ACHN (cell line): ENCODE measurements at places on chromosomes 3 and 15.

DNA sequence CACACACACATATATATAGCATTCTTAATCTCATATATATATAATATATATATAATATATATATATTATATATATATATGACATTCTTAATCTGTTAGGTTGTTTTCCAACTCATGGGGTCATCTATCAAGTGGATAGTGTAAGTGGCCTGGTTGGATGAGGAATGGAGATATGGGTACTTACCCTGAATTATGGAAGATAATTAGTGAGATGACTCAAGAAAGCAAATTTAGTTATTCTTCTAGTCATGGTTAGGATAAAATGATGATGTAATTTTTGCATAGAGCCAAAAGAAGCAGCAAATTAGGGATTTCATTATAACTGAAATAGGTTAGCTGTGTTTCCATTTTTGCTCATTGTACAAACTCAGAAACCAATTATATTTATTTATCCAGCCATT lies 448.2 kb downstream of the LPP start:
- DNase-seq = no peak

DNA sequence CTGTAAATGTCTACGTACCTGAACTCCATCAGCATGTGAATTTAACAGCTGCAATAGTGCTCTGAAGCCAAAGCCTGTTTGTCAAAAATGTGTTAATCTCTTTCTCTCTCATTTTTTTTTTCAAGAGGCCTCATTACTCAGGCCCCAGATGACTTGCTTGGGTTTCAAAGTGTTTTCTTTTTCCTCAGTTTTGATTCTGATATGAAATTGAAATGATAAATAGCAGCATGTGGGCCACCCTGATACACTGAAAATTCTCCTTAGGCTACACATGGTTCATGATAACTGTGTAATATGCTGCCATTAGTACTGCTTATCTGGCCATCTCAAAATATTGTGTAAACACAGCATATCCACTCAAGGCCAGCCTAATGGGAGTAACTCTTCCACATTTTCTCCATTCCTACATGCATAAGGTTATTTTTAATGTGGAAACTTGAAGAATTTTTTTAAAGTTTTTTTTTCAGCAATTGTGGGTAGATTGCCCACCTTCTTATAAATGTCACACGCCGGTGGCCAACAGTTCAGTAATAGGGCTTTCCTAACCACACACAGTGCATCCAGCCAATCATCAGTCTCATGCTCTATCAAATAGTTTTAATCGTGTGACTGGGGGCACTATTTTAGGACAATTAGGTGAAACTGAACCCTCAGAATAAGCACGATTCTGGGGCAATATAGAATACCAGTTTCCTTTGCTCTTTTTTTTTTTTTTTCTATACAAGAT lies 13.1 kb upstream of the DENND4A start:
- DNase-seq = no peak

- DNase-seq = no peak
Measured at GRCh38 chr3:177824841-177825240, 627.6 kb upstream of the TBL1XR1 start.

DNA sequence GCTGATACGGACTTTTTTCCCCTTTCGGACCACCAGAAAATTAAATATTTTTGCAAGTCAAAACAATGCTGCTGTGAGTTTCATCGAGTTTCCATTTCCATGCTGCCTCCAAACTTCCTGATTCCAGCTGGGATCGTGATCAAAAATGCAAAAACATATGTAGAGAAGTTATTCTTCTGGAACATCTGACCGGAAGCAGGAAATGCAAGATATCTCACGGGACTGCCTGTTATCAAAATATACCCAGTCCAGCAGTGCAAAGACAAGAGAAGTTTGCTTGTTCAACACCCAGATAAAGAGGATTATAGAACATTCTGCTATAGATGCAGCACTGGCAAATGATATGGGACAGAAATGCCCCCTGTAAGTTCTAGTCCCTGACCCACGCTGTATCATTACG lies 726.7 kb upstream of the NR2F2 start:
- no peak for DNase-seq

GRCh38 chr3:156630773-156631093 lies 43.7 kb upstream of the TIPARP start:
- DNase-seq = no peak

- no peak for DNase-seq
Measured at GRCh38 chr15:34054081-34054707, 15.2 kb upstream of the AVEN start.

DNA sequence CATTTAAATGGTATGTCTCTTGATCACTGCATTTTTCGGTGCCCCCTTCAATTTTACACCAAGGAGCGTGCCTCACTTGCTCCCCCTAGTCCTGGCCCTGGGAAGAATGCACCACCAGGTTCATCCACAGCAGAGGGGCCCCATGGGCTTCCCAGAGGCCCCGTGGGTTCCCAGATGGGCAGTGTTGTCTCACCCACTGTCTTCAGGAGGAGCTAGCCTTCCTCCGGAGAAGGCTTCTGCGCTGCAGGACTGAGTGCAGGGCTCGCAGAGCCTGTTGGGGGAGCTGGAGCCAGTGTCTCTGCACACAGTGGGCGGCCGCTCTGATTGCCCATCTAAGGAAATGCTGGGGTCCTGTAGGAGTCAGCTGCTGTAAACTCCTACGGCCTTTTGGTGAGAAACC lies 45.9 kb downstream of the POLR2M start:
- no peak for DNase-seq

DNA sequence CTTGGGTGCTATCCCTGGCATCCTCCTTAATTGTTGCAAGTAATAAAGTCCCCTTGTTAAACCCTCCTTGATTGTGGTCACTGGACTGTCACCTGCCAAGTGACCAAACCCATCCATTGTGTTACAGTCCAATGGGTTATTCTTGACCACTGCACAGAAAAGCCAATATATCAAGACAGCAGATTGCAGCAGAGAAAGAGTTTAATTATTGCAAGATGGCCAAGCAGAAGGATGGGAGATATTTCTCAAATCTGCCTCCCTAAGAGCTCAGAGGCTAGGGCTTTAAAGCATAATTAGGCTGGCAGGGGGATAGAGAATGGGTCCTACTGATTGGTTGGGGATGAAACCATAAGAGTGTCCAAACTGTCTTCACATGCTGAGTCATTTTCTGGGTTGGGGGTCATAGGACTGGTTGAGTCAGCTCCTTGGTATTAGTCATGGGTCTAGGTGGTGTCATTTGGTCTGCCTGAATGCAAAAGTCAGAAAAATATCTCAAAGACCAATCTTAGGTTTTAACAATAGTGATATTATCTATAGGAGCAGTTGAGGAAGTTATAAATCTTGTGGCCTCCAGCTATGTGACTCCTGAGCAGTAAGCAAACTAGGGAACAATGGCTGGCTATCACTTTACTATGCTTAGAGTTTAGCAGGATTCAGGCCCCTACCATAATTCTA lies 19.1 kb upstream of the XYLB start:
- no peak for DNase-seq

DNA sequence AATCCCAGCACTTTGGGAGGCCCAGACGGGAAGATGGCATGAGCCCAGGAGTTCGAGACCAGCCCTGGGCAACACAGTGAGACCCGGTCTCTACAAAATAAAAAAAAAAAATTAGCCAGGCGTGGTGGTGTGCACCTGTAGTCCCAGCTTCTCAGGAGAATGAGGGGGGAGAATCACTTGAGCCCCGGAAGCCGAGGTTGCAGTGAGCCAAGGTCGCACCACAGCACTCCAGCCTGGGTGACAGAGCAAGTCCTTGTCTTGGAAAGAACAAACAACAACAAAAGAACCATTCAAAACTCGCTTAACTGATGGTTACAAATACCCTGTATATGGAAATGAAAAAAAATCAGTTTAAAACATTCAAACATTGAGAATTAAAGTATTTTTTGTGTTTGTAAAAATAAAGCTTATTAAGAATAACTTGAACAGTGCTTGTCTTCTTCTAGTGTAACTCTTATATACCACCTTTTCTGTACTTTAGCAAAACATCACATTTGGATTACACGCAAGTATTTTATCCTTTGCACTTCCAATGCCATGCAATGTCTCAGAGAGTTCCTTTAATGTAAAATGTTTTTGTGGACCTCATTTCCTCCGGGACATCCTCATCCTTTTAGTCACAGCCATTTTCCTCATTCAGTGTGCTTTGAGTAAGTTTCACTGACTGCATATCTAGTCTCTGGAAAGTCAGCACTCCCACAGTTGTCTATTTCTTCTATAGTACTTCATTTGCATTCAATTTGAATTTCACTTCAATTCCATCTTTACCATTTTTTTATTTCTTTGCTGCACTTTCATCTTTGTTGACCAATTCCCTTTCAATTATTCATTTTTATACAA lies 113.0 kb upstream of the GOLGA8J start:
- DNase-seq = no peak

DNA sequence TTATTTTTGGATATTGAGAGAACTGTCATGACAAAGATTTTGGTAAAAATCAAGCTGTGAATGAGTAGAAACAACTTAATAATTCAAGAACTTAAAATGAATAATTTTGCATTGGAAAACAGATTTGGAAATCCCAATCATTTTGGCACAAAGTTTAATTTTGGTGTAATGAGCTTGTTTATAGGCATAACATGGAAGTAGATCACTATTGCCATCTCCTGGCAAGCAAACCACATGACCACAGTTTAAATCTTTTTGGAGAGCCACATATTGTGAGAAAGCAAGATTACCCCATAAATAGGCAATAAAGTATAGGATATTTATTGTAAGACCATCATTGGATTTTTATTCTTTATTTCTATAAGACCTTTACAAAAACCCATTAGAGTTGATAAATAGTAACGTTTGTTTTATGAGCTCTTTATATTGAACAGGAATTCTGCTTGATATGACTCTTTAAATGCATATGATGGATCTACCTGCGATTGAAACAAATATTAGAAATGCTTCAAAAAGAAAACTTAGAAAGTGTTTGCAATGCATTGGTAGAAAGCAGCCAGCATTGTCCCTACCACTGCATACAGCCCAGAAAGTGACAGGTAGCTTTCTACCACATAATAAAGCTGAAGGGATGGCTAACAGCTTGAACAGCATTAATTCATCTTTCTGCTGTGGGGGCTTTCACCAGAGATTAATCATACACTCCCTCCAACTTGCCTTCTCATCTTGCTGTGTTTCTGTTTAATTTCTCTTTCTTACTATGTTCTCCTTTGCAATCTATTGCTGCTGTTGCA lies 766.8 kb downstream of the TBL1XR1 start:
- DNase-seq = peak; percentile 38

DNA sequence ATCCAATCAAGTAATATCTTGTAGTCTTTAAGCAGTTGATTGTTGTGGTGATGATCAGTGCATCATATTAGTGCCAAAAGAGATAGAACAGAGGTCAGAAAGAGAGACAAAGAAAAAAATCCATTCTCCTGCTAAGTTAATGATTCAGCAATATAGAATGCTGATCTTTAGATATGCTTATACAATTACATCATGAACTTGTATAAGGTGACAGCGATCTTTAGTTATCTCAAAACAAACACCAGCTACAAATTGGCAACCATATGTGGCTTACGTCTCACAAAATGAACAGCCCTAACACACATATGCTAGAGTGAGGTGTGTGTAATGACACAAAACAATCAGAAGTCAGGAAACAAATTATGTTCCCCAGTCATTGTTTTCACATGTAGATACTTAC lies 12.5 kb downstream of the LSAMP start:
- no peak for DNase-seq

- DNase-seq = peak; percentile 38
Measured at GRCh38 chr15:53611145-53611920, 148.1 kb downstream of the WDR72 start.

- DNase-seq = no peak
Measured at GRCh38 chr3:127079211-127079610, 96.3 kb downstream of the PLXNA1 start.

DNA sequence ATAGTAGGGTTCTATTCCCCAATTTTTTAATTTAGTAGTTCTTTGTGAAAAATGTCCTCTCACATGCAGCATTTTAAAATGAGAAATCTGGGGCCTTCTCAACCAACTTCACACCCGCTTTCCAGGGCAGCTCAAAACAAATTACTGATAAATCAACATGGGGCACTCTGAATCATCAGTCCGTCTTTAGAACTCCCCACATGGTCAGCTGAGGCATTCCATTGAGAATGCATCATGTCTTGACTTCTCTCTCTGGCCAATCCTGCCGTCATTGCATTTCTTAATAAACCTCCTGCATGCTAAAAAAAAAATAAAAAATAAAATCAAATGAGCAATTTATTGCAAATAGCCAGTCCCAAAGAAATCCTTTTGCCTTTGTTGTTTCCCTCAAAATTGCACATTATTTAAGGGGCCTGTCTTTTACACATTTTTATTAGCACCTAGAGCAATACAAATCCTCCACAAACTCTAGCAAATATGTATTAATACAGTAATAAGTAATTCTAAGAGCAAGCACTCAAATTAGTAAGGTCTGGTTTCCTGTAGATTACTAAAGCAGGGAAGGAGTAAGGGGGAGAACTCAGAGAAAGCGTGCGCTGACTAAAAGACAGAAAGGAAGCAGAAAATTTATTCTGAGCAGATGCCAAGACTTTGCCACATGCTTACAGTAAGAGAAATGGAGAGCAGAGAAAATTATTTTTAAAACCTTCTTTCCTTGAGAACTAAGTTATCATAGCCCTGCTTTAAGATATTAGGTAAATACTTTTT lies 175.7 kb downstream of the TNIK start:
- DNase-seq = peak; percentile 91

DNA sequence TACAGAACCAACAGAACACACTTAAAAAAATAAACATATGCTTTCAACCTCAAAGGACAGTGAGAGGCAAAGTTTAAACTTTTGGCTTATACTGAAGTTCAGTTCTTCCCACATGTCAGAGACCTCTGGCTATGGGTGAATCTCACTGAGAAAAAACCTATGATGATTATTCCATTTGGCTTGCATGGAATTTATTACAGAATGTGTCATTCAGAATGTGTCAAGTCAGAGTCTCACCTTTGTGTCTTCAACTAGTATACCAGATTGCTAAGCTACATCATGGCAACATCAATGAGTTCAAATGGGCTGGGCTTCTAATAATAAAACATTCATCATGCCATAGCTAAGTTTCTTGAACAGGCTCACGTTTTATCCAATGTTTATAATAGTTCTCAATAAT lies 987.0 kb downstream of the NTRK3 start:
- peak; percentile 43 for DNase-seq

GRCh38 chr3:65831733-65832425 lies 206.8 kb downstream of the MAGI1 start:
- peak; percentile 67 for DNase-seq

- DNase-seq = no peak
Measured at GRCh38 chr3:10962481-10963036, 30.0 kb upstream of the SLC6A1 start.

DNA sequence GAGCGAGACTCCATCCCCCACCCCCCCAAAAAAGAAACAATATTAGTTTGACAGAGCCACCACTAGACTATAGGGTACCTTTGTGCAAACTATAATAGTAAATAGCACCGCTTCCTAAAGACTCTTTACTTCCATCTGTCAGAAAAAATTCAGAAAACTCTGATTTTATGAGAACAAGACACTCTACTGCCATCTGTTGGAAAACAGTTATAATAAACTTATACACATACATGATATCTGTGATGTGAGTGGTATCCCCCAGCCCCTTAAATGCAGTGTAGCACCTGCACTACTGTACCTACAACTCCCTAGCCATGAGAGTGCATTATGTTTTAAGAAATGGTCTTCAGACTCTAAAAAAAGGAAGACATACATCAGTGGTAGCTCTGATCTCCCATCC lies 47.1 kb upstream of the CTDSPL start:
- peak; percentile 5 for DNase-seq
